Neuronal stem cell (in vitro differentiated cells): ENCODE measurements at places on chromosomes 6 and 20.

DNA sequence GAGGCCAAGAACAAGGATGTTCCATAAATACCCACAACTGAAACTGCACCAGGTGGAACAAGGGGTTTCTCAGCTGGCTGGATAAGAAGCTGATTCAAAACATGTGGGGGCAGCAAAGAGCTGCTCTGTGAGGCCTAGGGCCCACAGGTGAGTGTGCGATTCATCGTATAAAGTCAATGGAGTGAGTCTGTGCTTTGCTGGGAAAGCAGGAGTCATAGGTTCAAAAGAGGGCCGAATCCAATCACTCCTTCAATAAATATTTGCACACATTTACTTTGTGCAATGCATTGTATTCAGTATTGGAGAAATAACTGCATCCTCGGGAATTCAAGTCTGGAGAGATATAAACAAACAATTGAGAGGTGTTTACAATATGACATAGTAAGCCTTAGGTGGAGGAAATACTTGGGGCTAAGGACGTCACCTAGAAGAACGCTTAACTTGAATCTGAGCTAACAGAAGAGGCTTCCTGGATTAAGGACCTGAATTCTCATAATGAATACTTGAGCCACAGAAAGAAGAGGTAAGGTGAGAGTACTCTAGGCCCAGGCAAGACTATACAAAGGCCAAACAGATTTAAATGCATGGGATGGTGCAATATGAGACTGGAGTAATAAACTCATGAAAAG, 83.7 kb upstream of the TMEM30A start:
- peak; percentile 33 for DNase-seq

DNA sequence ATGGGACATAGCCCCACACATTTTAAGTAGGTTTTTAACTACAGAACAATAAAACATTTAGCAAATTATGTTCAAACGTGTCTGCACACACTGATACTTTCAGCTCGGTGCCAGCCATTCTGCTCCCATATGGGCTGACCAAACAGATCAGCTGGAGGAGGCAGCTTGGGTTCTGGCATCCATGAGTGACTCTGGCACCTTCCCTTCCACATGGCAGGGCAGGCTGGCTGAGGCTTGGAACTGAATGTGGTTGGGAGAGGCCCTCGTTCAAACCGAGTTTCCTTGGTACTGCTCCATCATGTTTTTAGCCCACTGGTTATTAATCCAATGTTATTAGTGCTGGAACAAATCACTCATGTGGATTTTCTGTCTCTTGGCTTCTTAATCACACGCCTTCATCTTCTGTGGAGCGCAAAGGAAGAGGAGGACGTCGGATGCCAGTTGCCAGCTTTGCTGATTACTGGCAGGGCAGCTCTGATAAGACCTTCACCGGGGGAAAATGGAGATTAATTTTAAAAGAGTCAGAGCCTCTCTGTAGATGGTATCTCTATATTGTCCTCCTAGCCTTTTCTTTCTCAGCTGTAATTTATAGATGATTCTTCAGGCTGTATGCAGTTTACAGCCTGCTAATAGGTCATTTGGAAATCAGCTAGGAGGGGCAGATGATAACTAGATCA, 93.1 kb upstream of the TIAM2 start:
- DNase-seq = no peak

GRCh38 chr6:151018911-151019782, 153.6 kb downstream of the MTHFD1L start:
- no peak for DNase-seq

DNA sequence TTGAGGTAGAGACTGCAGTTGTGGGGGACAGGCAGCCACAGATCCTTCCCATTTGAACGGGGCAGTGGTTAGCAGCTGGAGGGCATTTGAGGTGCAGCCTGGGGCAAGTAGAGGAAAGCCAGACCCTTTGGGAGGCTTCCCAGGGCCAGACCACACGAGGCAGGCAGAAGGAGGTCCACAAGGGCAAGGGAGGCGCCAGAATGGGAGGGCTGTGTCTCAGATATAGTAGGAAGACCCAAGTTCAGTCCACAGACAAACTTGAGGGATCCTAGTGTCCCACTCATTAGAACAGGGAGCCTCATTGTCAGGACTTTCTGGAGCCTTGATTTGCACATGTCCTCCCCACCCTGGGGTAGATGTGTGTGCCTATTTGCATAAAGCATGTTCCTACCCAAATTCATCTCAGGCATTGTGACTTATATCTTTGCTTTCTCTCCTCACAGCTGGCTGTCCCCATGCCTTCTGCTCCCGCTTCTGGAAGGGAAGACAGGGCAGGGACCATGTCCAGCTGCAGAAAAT, 166.0 kb downstream of the VEGFA start:
- DNase-seq = no peak

GRCh38 chr6:30614843-30615218, 2.2 kb downstream of the PPP1R10 start:
- DNase-seq = peak; percentile 92

GRCh38 chr6:150230164-150230561, 87.3 kb downstream of the PPP1R14C start:
- no peak for DNase-seq

DNA sequence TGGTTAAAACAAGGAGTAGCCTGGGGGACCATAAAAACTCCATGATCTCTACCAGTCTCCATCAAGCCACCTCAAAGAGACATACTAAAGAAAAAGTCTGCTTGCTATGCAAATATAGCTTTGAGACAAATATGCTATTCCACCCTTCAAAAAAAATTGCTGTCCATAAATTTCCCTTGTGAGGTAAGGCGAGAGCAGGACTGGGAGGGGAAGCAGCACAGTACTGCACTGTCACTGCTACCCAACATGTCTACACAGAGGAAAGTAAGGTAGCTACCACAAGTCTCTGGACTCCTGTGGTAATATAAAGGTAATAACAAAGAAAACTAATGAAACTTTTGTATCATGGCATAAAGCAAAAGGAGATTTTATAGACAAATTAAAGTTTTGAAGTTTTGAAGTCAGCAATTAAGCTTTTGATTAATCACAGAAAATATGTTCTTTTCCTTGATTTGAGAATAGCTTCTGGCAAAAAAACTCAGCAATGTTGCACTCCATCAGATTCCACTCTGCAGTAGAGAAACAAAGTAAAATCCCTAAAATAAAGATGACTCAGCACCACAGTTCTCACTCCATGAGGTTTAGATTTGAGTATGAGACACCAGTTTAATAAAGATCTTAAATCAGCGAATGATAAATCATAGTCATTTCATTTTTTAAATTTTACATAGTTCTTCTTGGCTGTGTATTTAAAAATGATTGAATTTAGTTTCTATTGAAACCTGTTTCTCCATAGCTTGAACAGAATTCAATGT, 602.4 kb downstream of the COL12A1 start:
- no peak for DNase-seq

- no peak for DNase-seq
Measured at GRCh38 chr6:115004204-115004603, 661.4 kb upstream of the HS3ST5 start.

DNA sequence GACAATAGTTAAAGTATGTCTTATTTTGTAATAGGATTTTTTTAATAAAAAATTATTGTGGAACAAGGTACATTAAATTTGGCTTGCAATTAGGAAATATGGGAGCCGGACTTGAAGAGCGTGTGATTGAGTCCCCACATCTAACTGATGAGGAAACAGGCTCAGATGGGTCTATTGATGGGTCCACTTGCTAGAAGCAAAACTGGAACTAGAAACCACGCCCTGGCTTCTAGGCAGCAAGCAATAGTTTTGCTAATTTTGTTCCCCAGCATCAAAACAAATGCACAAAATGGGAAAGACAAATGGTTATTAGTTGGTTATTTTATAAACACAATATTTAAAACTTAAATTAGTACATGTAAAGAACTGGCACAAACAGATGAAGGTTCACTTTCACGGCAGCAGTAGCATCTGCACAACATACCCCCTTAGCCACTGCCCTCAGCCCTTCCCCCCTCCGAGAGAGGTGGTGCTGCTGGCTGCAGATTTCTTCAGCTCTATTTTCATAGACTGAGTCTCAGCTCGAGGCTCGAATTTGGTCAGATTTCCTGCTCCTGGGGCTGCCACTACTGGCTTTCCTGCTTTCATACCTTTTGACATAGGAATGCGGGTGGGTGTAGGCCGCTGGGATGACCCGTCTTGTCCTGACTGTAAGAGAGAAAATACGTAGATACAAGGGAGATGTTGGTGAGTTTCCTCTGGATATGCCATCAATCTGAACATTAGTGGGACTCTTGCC, 23.8 kb upstream of the TMEM30A start:
- no peak for DNase-seq

DNA sequence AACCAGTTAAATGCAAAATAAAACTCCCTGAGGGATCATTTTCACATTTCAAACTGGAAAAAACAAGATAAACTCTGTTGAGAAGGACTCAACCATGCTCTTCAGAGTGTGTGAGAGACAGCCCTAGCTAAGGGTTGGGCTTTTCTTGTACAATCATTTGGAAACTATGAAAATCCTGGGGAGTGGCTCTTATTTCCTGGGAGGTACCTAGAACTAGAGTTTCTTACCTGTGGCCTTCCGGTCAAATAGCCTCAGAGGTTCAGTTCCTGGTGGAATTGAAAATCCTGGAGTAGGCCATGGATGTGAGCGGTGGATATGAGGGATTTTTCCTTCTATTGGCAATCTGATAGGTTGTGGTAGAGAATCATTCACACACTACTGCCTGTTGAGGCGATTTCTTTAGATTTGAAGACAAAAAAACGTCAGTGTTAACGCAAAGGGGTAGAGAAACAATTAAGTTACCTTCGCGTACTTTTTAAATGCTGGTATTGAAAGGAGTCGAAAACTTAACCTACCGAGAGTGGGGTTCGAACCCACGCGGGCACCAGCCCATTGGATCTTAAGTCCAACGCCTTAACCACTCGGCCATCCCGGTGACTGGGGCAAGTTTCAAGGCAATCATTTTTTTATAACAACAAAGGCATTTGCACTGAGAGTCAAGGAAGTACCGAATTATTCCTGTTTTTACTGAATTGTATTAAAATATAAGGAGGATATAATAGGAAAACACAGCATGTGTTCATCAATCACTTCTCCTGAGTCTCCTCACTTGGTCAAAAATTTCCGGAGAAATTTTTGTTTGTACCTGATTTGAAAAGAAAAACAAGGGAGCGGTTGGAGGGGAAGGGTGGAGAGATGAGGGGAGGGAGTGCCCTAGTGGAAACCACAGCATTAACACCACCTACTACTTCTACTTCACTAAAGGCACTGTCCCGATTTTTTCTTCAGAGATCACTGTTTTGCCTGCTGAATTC, 191.3 kb downstream of the OR2B2 start:
- peak; percentile 5 for DNase-seq

DNA sequence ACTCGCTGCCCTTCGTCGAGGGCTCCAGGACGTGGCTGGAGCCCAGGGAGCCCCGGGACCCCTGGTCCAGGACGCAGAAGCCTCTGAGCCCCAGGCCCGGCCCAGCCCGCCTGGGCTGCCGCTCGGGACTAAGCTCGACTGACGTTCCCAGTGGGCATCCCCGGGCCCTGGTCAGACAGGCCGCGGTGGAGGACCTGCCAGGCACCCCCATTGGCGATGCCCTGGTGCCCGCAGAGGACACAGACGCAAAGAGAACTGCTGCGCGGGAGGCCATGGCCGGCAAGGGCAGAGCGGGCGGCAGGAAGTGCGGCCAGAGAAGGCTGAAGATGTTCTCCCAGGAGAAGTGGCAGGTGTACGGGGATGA, 28.9 kb downstream of the ZNF831 start:
- no peak for DNase-seq

- no peak for DNase-seq
Measured at GRCh38 chr20:14957402-14957801, 620.0 kb upstream of the FLRT3 start.
